HCT116 (cell line): ENCODE measurements at places on chromosomes 4 and X. TPM values are rescaled to one million over a fixed set of nuclear protein-coding genes. Genes with fewer than 3 reads are reported as not detected.

DNA sequence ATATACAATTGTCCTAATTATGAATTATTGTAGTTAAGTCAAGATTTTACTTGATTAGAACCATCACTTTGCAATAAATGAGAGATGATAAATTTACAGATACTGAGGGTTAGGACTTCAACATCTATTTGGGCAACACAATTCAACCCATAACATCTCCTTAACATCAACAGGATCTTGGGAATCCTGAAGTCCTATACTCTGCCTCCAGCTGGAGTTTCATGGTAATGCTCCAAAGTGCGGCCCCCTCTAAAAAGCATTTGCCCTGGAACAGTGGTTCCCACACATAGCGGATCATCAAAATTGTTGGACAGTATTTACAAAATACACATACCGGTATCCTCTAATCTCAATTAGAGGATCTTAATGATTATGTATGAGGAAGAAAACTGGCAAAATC, 618.6 kb downstream of the CENPC start:
- DNase-seq: no peak

DNA sequence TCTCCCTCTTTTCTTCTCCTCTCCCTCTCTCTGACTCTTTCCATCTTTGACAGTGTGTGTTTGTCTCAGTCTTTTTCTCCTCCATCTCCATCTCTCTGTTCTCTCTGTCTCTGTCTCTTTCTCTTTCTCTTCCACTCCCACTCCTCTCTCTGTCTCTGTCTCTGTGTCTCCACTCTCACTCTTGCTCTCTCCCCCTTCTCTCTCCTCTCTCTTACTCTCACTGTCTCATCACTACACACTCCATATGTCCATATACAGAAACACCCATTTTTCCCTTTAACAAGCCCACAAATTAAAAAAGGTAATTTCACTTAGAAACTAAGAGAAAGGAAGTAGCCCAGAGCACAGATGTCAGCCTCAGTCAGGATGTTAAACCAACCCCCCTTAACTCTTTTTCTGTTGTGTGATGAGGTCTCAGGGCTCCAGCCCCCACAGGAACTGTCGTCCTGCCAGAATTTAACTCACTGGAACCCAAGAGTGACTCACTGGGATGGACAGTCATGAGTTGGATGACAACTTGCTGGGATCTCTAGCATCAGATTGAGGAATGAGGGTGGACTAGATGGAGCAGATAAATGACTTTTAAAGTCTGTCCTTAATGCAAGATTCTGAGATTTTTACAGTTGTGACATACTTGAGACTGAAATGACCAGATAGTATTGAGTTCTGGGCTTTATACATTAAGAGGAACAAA, 27.5 kb downstream of the OTUD6A start:
- DNase-seq: no peak

DNA sequence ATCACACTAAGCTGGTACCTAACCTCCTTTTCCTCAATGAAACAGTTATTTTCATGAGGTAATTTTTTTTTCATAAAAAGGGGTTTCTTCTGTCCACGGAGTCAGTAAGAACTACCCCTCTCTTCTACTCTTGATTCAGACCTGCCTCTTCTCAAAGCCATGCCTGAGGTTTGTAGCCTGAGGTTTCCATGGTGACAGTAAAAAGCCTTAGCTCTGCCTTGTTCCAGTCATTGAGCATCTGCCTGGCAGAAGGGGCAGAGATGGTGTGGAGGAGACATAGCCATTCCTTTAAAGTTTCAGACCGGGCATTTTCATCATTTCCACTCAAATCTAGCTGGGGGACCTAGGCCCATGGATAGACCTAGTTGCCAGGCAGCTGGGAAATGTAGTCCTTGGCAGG, 135.5 kb downstream of the REPS2 start:
- DNase-seq: no peak

DNA sequence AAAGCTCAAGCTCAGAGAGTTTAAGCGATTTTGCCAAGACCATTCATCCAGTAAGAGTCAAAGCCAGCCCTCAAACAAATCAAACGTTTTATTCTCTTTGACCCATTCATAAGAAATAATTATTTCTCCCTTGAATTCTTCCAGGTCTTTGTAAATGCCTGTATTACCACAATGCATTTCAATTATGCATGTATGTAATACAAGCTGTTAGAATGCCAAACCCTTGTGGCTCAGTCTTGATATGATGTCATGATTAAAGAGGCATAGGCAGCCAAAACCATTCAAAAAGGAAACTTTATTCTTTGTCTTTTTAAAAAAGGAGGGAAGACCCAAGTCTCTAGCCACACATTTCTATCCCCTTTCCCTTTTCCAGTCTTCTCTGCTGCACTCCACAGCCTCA, 56.5 kb upstream of the PGM2 start:
- no peak for DNase-seq

- DNase-seq: no peak
These were observed 58.2 kb downstream of the GPR143 start for GRCh38 chrX:9707306-9708033.

The CYLC1 gene
- not detected for total RNA-seq
